ENCODE measurements at places on chromosomes 7 and 10.
A peak's percentile ranks its signal among the peaks of the same experiment; 100 is the strongest.

- no peak for DNase-seq
Observed at GRCh38 chr7:3910054-3910453, 609.0 kb downstream of the SDK1 start.

DNA sequence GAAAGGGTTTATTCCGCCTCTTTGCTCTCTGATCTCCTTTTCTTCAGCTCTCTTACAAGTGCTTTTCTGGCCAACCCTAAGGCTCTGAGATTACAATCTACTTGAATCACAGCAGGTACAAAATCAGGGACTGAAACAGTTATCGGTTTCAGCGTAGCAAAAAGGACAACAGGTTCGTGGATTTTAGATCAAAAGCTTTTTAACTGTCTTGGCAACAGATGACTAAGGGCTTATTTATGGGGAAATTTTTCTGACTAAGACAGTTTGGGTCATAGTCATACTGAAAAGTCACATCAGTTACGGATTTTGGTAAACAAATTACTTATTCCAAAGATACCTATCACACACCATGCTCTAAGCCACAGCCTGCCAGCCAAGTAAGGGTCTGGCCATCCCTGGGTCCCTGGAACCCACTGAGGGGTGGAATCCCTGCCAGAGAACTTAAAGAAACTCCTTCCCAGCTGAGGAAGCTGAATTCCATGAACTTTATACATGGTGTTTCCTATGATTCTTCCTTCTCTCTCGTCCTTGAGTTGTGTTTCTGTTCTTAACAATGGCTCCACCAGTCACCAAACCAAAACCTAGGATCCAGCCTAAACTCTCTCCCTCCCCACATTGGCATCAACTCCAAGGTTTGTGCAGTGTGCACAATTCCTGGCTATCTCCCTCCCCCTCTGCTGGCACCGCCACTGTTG, 169.3 kb downstream of the FAM107B start:
- DNase-seq, result peak; percentile 80

DNA sequence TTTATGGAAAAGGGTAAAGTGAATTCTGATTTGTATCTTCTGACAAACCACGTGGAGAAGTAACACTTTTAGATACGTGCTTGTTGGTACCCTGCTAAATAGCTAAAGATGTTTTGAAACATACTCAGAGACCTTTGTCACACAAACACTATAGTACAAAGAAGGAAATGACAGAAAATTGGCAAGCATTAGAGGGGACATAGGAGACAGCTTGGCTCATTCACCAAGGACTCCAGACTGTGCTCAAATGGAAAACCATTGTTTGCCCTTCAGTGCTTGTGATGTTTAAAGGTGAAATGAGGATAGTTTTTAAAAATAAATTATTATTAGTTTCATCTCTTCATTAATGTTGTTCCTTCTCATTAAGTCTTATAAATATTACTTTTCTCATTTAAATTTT, 34.0 kb upstream of the CD36 start:
- no peak for DNase-seq

DNA sequence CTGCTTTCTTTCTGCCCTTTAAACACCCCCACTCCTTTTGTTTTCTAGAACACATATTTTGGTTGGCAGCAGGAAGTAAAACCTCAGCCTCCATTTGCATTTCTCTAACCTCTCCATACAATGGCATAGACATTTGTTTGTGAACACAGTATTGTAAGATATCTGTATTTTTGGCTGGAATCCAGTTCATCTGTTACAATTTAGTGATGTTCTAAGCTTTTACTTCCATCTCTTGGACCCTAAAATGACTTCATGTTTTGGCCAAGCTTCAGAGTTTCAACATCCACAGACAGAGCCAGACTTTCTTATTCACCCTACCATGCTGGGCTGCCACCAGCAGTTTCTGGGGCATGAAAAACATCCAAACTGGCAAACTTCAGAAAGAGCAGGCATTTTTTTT, 21.1 kb upstream of the AUTS2 start:
- no peak for DNase-seq

- DNase-seq, result no peak
Observed at GRCh38 chr10:132143162-132143561, 43.6 kb upstream of the DPYSL4 start.

GRCh38 chr10:118980135-118980865, 49.2 kb upstream of the NANOS1 start:
- DNase-seq, result no peak

DNA sequence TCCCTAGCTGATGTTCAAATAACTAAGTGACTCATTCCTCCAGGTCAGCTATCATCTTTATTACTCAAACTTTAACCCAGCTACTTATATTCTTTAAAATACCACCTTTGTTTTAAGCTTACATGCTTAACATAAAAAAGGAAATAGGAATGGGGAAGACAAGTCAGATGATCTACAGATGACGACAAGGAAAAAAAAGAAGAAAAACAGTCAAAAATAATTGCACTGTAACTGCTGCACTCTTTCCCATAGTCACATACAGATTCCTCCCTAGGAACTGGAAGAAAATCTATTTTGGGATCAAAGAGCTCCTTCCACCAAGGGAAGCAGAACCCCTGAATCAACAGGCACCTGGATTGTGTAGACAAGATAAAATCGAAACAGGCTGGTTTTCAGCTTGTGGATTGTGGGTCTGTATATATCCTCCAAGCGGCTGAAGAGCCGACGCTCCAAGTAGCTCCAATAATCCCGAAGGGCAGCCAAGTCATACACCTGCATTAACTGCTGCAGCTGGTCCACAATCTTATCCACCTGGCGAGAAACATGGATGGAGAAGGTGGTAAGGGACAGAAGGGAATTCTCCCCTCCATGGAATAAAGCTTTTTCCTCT, 2.0 kb downstream of the WDR91 start:
- no peak for DNase-seq

GRCh38 chr7:129851174-129851573, 101.6 kb downstream of the UBE2H start:
- no peak for DNase-seq

GRCh38 chr10:117652228-117653169, 110.0 kb downstream of the EMX2 start:
- no peak for DNase-seq

- peak; percentile 75 for DNase-seq
Observed at GRCh38 chr10:13839430-13839990, 252.7 kb downstream of the PRPF18 start.

GRCh38 chr10:10911471-10911921, 106.2 kb upstream of the CELF2 start:
- peak; percentile 78 for DNase-seq

DNA sequence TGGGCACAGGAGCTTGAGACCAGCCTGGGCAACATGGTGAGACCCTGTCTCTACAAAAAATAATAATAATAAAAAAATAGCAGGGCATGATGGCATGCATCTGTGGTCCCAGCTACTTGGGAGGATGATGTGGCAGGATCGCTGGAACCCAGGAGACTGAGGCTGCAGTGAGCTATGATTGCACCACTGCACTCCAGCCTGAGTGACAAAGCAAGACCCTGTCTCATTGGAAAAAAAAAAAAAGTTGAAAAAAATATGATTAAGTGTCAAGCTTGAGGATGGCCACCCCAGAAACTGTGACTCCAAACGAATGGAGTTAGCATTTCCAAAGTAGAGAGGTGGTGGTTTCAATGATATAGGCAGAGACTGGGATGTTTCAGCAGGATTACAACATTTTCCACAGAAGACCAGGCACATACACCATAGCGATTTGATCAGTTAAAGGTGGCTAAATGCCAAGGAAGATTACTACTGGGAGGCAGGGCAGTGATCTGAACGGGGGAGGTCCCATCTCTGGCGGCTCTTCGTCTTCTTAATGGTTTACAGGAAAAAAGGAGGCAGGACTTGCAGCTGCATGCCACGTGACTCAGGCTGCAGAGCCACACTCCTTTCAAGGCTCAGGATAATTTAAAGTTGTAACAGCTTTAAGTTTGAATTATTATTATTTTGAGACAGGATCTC, 250.6 kb upstream of the GALNT17 start:
- DNase-seq, result no peak

DNA sequence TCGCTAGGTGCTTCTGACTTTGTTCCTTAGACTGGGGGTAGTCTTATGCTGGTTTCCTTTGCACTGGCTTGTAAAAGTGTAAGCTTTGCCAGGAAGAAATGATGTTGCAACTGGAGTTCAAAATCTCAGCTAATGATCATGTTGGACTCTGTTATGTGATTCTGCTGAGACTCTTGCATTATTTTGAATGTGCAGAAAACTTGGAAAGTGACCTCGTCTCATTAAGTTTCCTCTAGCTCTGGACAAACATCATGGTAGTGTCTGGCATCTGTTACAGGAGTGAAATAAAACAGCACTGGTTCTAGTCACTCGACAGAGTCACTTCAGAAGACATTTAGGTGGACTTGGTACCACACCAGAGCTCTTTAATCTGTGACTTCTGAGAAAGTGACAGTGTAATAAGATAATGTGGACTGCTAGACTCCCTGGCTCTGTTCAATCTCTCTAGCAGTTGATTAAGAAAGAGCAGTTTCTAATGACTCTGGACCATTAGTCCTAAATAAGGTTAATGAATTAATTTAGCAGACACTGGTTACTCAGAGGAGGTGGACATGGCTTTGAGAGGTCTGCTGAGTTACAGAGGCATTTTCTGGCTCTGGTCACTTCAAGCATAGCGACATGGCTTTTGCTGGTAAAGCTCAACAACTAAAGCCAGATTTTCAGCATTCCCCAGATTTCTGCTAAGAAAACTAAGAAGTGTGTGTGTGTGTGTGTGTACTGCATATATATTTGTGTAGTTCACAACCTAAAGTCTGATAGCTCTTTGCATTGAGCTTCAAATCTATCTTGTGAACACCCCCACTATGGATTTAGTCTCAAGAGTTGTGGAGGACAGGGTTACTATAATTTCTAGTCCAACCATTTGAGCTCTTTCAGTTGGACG, 2.0 kb downstream of the NRP1 start:
- DNase-seq, result no peak

DNA sequence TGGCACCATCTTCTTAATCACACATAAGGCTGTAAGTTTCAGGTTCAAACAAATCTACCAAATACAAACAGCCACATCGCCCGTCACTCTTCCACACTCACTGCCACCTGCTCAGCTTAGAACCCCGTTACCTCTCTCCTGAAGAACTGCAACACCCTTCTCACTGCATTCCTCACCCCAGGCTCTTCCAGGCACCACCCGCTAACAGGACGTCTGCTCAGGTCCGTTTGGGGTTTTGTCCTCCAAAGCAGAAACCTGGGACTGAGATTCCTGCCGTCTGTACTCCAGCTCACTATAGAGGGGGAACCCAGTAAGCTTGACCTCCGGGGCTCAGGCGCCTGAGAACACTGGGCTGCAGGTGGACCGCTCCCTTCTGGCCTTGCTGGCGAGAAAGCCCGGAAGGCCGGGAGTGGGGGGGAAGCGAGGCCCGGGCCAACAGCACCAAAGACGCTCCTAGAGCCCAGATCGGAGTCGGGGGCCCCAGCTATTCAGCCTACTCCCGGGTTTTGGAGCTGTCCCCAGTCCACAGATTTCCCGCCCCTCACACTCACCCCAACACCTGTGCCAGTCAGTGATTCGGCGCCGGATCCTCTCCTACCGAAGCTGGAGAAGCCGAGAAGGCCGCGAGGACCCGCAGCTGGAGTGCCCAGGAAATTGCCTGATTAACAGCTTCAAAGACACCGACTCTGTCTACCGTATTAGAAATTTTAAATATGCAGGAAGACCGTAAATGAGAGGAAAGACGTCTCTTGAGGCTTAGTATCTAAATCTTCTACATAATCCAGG, at the start of gene AP3M1:
Gene AP3M1 (minus strand): TSS at position 625 of the 786 bp plus-strand sequence. CDS start 12,449 bp downstream, outside the sequence.
- DNase-seq, result no peak

DNA sequence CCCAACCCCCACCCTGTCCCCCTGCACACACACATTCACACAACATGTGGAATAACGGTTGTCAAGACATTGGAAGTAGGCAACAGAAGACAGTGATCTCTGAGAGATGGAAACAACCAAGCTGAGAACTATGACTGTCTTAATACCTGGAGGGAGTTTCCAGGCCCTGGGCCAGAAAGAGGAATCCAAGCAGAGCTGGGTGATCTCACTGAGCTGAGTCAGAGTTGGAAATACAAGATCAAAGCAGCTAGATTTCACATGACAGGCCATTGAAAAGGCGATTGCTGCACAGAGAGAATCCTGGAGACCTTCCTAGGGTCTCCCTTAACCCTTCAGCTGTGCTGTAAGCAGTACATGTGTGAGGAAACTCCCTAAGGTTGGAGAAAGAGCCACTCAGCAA, 165.8 kb upstream of the PRSS1 start:
- DNase-seq, result peak; percentile 88

DNA sequence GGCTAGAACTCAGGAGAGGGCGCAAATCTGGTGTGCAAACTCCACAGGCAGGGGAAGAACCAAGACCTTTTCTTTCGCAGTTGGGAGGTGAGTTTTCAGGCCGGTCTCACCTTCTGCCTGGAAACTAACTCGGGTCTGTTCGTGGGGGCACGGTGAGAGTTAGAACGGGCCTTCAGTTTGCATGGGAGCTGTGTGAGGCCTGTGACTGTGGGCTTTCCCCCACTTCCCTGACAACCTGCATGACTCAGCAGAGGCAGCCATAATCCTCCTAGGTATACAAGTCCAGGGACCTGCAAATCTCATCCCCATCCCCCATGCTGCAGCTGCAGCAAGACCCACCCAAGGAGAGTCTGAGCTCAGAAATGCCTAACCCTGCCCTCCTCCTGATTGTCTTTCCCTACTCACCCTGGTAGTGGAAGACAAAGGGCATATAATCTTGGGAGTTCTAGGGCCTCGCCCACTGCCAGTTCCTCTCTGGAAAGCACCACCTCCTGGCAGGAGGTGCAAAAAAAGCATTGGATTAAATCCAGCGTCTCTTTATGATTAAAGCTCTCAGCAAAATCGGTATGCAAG, 194.9 kb upstream of the ETV1 start:
- DNase-seq, result no peak

- DNase-seq, result no peak
Observed at GRCh38 chr7:4689668-4690067, 7.6 kb downstream of the FOXK1 start.

- DNase-seq, result peak; percentile 73
Observed at GRCh38 chr7:81469869-81470723, 299.8 kb downstream of the HGF start.

Measured in HFFc6 (cell line).